NCI-H510A treated with DMSO at 0.1 percent for 48 hours (cell line): ENCODE measurements at places on chromosomes 4 and X.

GRCh38 chr4:1851575-1852410 lies 4.2 kb downstream of the LETM1 start:
- no peak for DNase-seq

- DNase-seq = no peak
These were observed 3.5 kb upstream of the EDNRA start for GRCh38 chr4:147477439-147477838.

- no peak for DNase-seq
These were observed 81.9 kb upstream of the HUWE1 start for GRCh38 chrX:53768451-53768850.

DNA sequence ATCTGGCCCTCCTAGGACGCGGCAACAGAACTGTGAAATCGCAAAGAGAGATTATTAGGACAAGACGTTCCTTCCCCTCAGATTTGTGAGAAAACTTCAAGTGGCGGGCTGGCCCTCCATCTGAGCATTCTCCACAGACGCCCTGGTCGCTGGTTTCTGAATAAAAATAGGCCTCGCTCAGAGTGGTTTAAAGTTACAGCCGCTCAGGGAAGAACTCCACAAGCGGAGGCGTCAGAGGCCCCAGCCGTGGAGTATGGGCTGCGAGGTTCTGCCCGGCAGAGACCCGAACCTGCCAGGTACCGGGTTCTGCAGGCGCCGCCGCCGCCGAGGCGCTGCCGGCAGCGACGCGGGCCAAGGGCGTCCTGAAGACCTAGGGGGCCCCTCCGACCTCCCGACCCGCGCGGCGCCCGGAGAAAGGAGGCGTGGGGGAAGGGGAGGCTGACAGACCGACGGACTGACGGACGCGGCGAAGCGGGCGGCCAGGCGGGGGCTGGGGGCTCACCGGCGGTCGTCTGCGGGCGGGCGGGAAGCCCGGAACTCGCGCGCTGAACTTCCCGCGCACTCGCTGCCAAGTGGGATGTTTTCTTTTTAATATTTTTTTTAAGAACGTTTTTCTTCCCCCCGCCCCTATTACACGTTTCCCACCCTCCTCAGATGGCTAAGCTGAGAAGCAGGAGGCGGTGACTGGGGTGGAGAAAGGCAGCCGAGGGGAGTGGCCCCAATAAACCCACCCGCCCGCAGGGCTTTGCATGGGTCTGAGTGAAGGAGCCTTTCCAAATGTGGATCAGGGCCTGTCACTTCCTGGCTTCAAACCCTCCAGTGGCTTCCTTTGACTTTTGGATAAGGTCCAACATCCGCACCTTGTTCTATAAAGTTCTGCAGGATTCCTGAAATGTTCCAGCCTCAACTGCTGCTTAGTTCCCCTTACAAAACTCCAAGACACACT lies at the start of gene PABPC4L:
Gene PABPC4L, minus strand, starts transcription at position 574 of the 946 bp plus-strand sequence. CDS start 770 bp downstream, outside the sequence.
- DNase-seq = peak; percentile 23

DNA sequence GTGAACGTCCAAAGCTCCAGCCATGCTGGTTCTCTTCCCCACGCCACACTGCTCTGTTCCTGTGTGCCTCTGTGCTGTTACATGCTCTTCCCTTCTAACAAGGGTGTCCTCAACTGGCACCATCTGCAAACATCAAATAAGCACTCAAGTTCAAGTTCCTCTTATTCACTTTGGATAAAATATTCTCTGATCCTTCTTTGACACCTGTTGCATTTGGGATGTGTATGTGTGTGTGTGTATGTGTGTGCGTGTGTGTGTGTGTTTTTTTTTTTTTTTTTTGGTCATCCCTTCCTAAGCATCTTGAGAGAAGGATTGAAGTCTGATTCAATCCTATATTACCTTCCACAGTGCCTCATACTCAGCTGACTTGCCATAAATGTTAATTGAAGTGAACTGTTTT lies 204.0 kb upstream of the ANXA3 start:
- no peak for DNase-seq
